Activated CD8-positive, alpha-beta memory T cell treated with anti-CD3 and anti-CD28 coated beads, Interleukin-2, amount 10 ng/mL, durations not matched to agents 7 days and 5 days (primary cell): ENCODE measurements at places on chromosomes 3 and 15. TPM values are rescaled to one million over a fixed set of nuclear protein-coding genes. Genes with fewer than 3 reads are reported as not detected.

- no peak overlapping the region for H3K4me3 ChIP-seq
- no peaks in the 10 kb centered on the region for H3K4me1 ChIP-seq
- H3K36me3 ChIP-seq = no peaks in the 10 kb centered on the region
- H3K27me3 ChIP-seq = no peaks in the 10 kb centered on the region
These were observed 220.7 kb downstream of the MEX3B start for GRCh38 chr15:81825136-81825535.

The RBPMS2 gene
- not detected for total RNA-seq

The BLM gene
- total RNA-seq = 92.7 TPM

GRCh38 chr3:194675081-194675640, 3.2 kb upstream of the LSG1 start:
- peak overlapping the region; percentile 28 for H3K4me3 ChIP-seq
- H3K27me3 ChIP-seq = no peaks in the 10 kb centered on the region
- DNase-seq = peak; percentile 60
- H3K27ac ChIP-seq = peak overlapping the region; percentile 63

The TMEM212 gene
- total RNA-seq = not detected

The LRRIQ4 gene
- total RNA-seq = 0.35 TPM

DNA sequence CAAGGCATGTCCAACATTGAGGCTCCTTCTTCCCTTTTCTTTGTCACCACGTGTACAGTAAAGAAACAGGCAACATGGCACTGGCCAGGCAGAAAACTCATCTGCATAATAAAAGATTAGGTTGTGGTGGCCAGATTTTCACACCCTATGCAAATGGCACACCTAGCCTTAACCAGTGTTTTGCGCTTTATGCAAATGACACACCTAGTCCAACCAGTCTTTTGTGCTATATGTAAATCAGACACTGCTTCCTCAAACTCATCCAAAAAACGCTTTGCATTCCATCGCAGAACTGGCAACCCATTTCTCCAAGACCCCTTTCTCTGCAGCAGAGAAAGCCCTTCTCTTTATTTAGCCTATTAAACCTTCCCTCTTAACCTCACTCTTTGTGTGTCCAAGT, 109.1 kb downstream of the ZNF385D start:
- no peaks in the 10 kb centered on the region for H3K4me1 ChIP-seq
- no peaks in the 10 kb centered on the region for H3K27me3 ChIP-seq
- no peaks in the 10 kb centered on the region for H3K36me3 ChIP-seq
- no peak overlapping the region for H3K4me3 ChIP-seq
- no peak for DNase-seq

DNA sequence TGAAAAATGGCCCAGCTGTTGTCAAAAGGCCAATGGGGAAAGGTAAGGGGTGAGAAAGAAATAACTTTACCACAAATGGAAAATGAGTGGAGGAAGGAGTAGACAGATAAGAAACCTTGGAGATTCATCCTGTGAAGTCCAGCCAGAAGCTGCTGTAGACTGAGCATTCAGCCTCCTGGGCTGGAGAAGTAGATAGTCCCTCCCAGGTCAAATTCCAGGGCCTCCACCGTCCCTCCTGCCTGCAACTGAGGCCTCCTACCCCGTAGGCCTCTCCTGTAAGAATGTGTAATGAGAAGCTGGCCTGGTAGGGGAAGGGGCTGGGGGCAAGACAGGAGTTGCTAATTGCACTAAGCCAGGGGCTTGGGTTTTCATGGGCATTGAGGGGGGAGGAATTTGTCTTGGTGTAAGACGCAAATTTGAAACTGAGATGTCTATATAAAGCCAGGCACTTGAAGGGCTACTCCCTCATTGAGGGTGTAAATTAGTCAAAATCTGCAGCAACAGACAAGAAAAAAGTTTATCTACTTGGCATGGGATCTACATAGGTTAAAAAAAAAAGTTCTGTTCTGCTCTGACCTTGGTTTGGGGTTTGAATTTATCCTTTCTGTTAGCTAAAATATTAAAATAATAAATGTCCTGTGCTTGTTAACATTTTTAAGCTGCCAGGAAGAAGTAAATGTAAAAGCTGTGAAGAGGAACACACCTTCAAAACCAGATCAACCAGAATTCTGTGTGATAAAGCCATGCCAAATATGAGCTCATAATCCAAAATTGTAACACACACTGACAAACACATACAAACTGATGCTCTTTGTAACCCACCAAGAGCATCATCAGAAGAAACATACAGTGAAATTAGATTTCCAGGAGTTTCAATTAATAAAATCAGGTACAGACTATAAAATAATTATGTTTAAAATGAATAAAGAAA, 1.7 kb upstream of the RBP2 start:
- no peak overlapping the region for H3K4me3 ChIP-seq
- H3K4me1 ChIP-seq = no peaks in the 10 kb centered on the region
- no peak for DNase-seq
- no peak overlapping the region for H3K27ac ChIP-seq
- no peaks in the 10 kb centered on the region for H3K36me3 ChIP-seq

The GRAMD2A gene
- not detected for total RNA-seq

The CRYGS gene
- 4.7 TPM for total RNA-seq

- H3K27ac ChIP-seq = no peak overlapping the region
- H3K4me1 ChIP-seq = no peaks in the 10 kb centered on the region
- no peak overlapping the region for H3K4me3 ChIP-seq
- no peak for DNase-seq
- no peaks in the 10 kb centered on the region for H3K36me3 ChIP-seq
These were observed 213.1 kb downstream of the FGF12 start for GRCh38 chr3:192514081-192514753.

The P4HTM gene
- total RNA-seq = 50.6 TPM

- DNase-seq = no peak
- H3K4me3 ChIP-seq = no peak overlapping the region
- H3K27ac ChIP-seq = no peak overlapping the region
- peaks cover 2% of the 10 kb centered on the region for H3K27me3 ChIP-seq
- no peaks in the 10 kb centered on the region for H3K36me3 ChIP-seq
These were observed 154.1 kb downstream of the GREM1 start for GRCh38 chr15:32871883-32872282.

The IL17RD gene
- total RNA-seq = not detected

DNA sequence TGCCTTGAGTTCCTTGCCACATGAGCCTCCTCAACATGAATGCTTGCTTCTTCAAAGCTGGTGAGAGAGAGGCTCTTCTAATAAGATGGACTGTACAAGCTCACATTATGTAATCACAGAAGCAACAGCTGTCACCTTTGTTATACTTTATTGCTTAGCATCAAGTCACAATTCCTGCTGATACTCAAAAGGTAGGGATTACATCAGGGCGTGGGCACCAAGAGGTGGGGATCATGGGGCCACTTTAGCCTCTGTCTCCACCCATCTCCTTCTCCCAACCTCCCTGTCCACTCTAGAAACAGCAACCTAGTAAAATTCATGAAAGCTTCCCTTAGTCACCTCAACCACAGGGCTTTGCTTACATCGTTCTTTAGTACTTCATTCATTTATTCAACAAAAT, 95.9 kb downstream of the FAM43A start:
- H3K4me3 ChIP-seq = no peak overlapping the region
- H3K4me1 ChIP-seq = no peaks in the 10 kb centered on the region
- H3K27me3 ChIP-seq = peaks cover 22% of the 10 kb centered on the region
- DNase-seq = no peak
- no peaks in the 10 kb centered on the region for H3K36me3 ChIP-seq

The CYB561D2 gene
- 35.1 TPM for total RNA-seq

GRCh38 chr3:195895861-195896360, 12.4 kb downstream of the TNK2 start:
- DNase-seq = peak; percentile 76
- peaks cover 5% of the 10 kb centered on the region for H3K36me3 ChIP-seq
- H3K27ac ChIP-seq = peak overlapping the region; percentile 94
- H3K4me3 ChIP-seq = peak overlapping the region; percentile 81
- peaks cover 49% of the 10 kb centered on the region for H3K4me1 ChIP-seq

GRCh38 chr3:8319935-8320634, 181.5 kb upstream of the LMCD1 start:
- H3K36me3 ChIP-seq = no peaks in the 10 kb centered on the region
- peaks cover 3% of the 10 kb centered on the region for H3K27me3 ChIP-seq
- H3K27ac ChIP-seq = no peak overlapping the region
- H3K4me3 ChIP-seq = no peak overlapping the region
- no peaks in the 10 kb centered on the region for H3K4me1 ChIP-seq

The ZKSCAN7 gene
- total RNA-seq = 2.4 TPM
